ENCODE measurements at places on chromosomes 11 and 22.

DNA sequence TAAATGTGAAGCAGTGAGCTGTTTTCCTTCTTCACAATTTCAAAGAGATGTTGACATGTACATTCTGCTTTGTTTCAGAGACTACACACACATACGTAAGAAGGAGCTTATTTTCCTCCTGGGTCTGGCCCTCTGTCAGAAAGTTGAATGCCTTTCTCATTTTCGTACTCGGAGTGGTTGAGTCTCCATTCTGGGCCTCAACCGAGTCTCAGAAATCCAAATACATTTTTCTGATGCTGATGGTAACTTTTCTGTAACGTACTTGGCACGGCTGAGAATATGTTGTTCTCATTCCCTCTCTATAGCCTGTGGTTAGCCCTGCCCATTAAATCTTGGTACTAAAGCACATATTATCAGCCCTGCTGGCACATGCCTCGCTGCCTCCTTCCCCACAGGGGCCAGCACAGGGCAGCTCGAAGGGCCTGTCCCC, 25.3 kb downstream of the PARVA start:
- DNase-seq: no peak

DNA sequence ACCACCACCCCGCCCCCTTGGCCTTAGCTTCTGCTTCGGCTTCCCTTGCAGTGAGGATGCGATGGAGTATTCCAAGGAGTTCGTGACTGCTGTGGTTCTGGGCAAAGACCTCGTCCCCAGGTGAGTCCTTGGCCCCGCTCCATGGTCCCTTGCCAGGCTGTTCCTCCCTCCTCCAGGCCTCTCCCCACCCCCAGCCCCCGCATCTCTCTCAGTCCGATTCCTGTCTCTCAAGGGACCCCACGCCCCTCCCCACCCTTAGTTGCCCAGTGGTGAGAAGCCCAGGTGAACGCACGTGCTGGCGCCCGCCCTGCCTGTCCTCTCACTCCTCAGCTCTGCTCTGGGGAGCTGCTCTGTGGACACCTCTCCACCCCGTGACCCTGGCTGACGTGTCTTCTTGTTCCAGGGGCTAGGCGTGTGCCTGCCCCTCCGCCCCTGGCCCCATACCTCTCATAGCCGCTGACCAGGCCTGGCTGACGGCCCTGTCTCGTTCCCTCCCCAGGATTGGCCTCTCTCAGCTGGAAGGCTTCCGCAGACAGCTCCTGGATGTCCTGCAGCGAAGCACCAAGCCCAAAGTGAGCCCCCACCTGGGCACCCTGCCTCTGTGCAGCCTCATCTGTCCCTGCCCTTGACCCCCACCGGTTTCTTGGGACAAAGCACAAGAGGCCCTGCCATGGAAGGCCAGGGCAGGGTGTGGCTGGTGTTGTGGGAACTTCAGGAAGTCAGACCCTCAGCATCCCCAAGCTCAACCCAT, 14.6 kb upstream of the MYRF start:
- DNase-seq: no peak

GRCh38 chr11:129331217-129331616, 44.4 kb upstream of the BARX2 start:
- no peak for DNase-seq

GRCh38 chr11:58926695-58927094, 12.6 kb upstream of the GLYATL1 start:
- no peak for DNase-seq

- DNase-seq: no peak
Measured at GRCh38 chr11:101748572-101749344, 165.0 kb upstream of the TRPC6 start.
